ENCODE measurements at places on chromosomes 5 and 9. TPM values are rescaled to one million over a fixed set of nuclear protein-coding genes. Genes with fewer than 3 reads are reported as not detected.

Gene MYO10
- 194 TPM for total RNA-seq

Gene DRD1
- total RNA-seq = 0.77 TPM

Gene ENHO
- total RNA-seq = 1.2 TPM

Gene KIF27
- 8.5 TPM for total RNA-seq

GRCh38 chr5:36156121-36156601 lies 4.2 kb downstream of the SKP2 start:
- H3K4me1 ChIP-seq = peaks cover 73% of the 10 kb centered on the region
- no peak overlapping the region for H3K4me3 ChIP-seq
- no peak for DNase-seq
- H3K27me3 ChIP-seq = no peaks in the 10 kb centered on the region
- peak overlapping the region; percentile 89 for H3K27ac ChIP-seq

GRCh38 chr5:25641124-25641523 lies 996.3 kb upstream of the CDH10 start:
- H3K27ac ChIP-seq = no peak overlapping the region
- no peak overlapping the region for H3K4me3 ChIP-seq
- H3K27me3 ChIP-seq = no peaks in the 10 kb centered on the region
- no peaks in the 10 kb centered on the region for H3K4me1 ChIP-seq

- H3K4me1 ChIP-seq = no peaks in the 10 kb centered on the region
- H3K27me3 ChIP-seq = no peaks in the 10 kb centered on the region
- no peak overlapping the region for H3K4me3 ChIP-seq
- H3K27ac ChIP-seq = no peak overlapping the region
Observed at GRCh38 chr5:5460311-5460710, 37.8 kb downstream of the ICE1 start.

GRCh38 chr9:125797930-125798329 lies 50.8 kb downstream of the PBX3 start:
- no peak overlapping the region for H3K4me3 ChIP-seq
- H3K36me3 ChIP-seq = no peaks in the 10 kb centered on the region
- no peak for DNase-seq
- H3K27ac ChIP-seq = no peak overlapping the region
- peaks cover 42% of the 10 kb centered on the region for H3K27me3 ChIP-seq
- no peaks in the 10 kb centered on the region for H3K4me1 ChIP-seq

DNA sequence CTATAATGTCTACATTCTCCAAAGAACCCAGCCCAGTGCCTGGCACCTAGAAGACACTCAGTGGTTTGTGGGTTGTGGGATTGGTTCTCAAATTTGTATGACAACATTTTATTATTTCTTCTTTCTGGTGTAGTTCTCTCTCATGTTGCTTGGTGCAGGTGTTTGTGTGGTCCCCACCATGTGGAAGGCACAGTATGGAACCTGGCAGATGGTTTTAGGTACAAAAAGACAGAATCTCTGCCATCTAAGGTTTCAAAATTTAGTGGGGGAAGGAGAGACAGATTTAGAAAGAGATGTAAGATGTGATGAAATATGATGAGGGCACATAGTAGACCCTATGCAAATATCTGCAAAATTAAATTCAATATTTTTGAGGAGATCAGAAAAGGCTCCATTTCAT lies 323.8 kb downstream of the CDK5RAP2 start:
- H3K4me3 ChIP-seq = no peak overlapping the region
- H3K27me3 ChIP-seq = peaks cover 4% of the 10 kb centered on the region
- no peak for DNase-seq
- no peaks in the 10 kb centered on the region for H3K36me3 ChIP-seq
- no peaks in the 10 kb centered on the region for H3K4me1 ChIP-seq

DNA sequence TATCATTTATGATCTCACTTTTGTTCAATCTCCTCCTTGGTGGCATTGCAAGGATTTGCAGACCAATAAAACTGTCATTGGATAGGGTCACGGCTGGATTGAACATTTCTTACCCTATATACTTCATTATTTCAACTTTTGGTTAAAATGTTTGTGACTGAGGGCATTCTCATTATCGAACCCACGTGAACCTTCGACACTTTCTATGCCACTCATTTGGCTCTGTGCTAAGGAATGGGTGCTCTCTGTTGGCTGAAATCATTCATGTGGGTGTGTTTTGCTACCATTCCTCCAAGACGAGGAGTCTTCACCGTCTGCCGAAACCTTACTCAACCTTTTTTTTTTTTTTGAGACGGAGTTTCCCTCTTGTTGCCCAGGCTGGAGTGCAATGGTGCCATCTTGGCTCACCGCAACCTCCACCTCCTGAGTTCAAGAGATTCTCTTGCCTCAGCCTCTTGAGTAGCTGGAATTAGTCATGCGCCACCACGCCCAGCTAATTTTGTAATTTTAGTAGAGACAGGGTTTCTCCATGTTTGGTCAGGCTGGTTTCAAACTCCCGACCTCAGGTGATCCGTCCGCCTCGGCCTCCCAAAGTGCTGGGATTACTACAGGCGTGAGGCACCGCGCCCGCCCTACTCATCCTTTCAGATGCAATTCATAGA lies 62.5 kb downstream of the CSNK1A1 start:
- H3K4me1 ChIP-seq = peaks cover 9% of the 10 kb centered on the region
- no peak for DNase-seq
- no peaks in the 10 kb centered on the region for H3K27me3 ChIP-seq

- no peak overlapping the region for H3K4me3 ChIP-seq
- DNase-seq = no peak
- no peaks in the 10 kb centered on the region for H3K27me3 ChIP-seq
- H3K4me1 ChIP-seq = no peaks in the 10 kb centered on the region
- no peaks in the 10 kb centered on the region for H3K36me3 ChIP-seq
Observed at GRCh38 chr5:156230887-156231286, 96.1 kb upstream of the SGCD start.

DNA sequence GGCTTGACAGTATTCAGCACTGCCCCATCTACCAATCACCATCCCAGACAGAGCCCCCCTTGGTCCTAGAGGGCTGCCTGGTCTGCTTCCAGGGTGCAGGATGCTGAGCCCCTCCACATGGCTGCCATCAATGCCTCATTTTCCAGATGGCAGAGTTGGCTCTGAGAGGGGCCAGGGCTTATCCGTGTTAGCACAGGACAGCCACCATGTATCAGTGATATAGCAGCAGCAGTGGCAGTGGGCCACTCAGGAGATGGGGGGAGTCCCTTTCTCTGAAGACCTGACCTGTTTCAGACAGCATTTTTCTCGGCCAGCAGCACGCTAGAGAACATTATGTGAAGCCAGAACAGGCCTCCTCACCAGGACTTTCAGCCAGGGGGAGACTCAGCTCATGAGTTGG lies 1.6 kb upstream of the SMIM32 start:
- H3K27me3 ChIP-seq = peaks cover 66% of the 10 kb centered on the region
- H3K36me3 ChIP-seq = no peaks in the 10 kb centered on the region
- no peak for DNase-seq
- no peak overlapping the region for H3K4me3 ChIP-seq
- H3K4me1 ChIP-seq = no peaks in the 10 kb centered on the region
- no peak overlapping the region for H3K27ac ChIP-seq

- H3K27ac ChIP-seq = no peak overlapping the region
- no peak overlapping the region for H3K4me3 ChIP-seq
- H3K36me3 ChIP-seq = no peaks in the 10 kb centered on the region
Observed at GRCh38 chr9:122642226-122642625, 15.2 kb downstream of the OR1B1 start.

GRCh38 chr9:84697509-84698114 lies 28.1 kb downstream of the NTRK2 start:
- DNase-seq = peak; percentile 54
- H3K27me3 ChIP-seq = peaks cover 5% of the 10 kb centered on the region
- no peak overlapping the region for H3K4me3 ChIP-seq
- H3K36me3 ChIP-seq = no peaks in the 10 kb centered on the region
- no peak overlapping the region for H3K27ac ChIP-seq

DNA sequence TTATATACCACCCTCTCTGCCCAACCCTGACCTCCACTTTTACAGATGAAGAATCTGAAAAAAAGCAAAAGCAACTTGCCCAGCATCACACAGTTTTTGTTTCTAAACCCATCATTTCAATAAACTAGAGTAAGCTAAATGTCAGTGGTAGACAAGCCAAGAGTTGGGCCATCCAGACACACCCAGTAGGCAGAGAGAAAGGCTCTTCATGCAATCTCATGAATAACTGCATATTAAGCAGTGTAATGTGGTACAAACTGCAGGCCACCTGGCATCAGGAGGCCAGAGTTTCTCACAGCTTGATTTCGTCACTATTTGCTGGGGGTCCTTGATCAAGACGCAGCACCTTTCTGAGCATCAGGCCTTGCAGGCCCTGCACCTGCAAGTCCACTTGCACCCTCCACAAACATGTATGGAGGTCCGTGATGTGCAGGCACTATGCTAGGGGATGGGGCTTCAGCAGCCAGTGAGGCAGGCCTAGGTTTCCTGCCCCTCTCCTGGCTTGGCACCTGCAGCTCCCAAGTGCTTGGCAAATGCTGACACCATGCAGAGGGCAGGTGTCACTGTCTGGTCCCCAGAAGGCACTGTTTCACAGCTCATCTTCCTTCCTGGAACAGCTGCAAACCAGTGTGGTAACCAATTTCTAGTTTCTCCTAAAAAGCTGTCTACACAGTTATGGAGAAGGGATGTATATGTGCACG lies 29.8 kb downstream of the ADAM19 start:
- DNase-seq = no peak
- no peak overlapping the region for H3K4me3 ChIP-seq
- H3K4me1 ChIP-seq = no peaks in the 10 kb centered on the region
- no peaks in the 10 kb centered on the region for H3K27me3 ChIP-seq

All from A673 (cell line).